Glomerular endothelial cell (primary cell): ENCODE measurements at places on chromosomes 4 and X. TPM values are rescaled to one million over a fixed set of nuclear protein-coding genes. Genes with fewer than 3 reads are reported as not detected.
A peak's percentile ranks its signal among the peaks of the same experiment; 100 is the strongest.

GRCh38 chr4:92299152-92299551 is 4.6 kb upstream of the GRID2 start:
- no peak for DNase-seq

- DNase-seq, result no peak
Measured at GRCh38 chr4:119233750-119234149, 21.2 kb downstream of the USP53 start.

DNA sequence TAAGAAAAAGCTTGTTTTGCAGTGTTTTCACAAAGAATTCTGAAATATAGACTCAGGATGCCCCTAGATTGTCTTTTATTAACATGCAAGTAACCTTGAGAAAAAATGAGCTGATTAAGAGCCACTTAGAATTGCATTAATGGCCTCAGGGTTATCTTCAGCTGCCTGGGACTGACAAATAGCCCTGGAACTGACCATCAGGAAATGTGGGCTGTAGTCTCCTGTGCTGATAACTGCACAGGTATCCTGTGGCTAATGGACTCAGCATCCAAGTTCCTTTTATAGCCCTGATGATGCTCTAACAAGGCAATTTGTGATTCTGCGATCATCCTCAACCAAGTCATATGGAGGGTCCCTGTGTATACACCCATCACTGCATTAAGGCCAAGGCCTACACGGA is 17.0 kb downstream of the CA5B start:
- no peak for DNase-seq

GRCh38 chrX:47380268-47380667 is 9.9 kb downstream of the ZNF157 start:
- DNase-seq, result no peak

GRCh38 chr4:3174371-3175338 is 74.3 kb upstream of the MSANTD1 start:
- no peak for DNase-seq

DNA sequence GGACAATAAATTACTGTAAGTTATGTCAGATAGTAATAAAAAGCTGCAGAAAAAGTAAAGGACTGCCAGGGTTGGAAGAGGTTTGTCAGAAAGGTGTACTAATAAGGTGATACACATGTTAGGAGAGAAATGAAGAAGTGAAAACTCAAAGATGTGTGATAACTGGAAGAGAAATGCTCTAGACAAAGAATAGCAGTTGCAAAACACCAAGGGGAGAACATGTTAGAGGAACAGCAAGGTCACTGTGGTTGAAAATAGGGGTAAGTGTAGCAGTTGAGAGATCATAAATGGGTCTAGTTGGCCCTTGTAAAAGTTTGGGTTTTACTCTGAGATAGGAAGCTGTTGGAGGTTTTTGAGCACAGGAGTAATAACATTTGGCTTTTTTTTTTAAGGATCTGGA is 46.9 kb downstream of the HSPA4L start:
- no peak for DNase-seq

GRCh38 chr4:7414736-7415510 is 19.8 kb downstream of the PSAPL1 start:
- DNase-seq, result no peak

DNA sequence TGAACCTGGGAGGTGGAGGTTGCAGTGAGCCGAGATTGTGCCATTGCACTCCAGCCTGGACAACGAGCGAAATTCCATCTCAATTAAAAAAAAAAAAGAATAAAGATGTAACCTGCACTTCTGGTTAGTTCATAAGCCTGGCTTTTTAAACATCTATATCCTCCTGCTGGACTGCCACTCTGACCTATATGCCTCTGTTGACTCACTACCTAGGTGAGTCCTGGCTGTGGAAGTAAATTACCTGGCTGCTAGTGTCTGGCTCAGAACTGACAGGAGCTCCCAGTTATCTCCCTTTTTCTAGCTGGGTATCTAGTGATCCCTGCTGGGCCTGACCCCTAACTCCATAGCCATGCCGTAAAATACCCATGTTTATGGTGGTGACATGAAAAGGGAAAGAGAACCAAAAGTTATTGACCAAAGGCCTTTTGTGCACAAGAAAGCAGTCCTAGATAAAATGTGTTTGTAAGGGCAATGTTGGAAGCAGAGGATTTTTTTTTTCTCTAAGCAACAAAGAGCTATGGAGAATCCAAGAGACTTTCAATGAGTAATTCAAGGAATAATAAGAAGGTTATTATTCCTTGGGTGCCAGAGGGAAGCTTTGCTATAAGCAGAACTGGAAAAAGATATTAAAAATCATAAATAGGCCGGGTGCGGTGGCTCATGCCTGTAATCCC is 10.4 kb upstream of the G3BP2 start:
- no peak for DNase-seq

GRCh38 chr4:154911097-154911496 is 130.0 kb downstream of the RBM46 start:
- no peak for DNase-seq

- no peak for DNase-seq
Measured at GRCh38 chr4:25857403-25857802, 5.4 kb downstream of the SEL1L3 start.

GRCh38 chr4:52376132-52376704 is 282.9 kb downstream of the USP46 start:
- DNase-seq, result peak; percentile 37

GRCh38 chr4:6453688-6453990 is 18.8 kb downstream of the PPP2R2C start:
- DNase-seq, result no peak

DNA sequence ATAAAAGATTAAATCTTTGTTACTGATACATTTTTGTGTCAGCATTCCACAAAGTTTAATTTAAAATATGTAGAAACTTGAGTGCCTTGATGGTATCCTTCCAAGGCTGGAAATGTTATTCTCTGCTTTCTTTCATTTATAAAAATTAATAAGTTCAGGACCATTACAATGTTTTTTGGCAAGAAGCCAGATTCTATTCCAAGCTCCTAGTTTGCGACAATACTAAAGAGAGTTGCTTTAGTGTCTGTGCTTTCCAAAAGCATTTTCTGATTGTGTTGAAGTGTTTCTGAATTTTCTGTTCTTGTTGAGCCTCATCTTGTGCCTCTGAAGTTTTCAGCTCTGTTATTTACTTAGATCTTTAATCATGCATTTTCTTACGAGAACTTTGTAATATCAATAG is 516.2 kb downstream of the KCTD8 start:
- no peak for DNase-seq

DNA sequence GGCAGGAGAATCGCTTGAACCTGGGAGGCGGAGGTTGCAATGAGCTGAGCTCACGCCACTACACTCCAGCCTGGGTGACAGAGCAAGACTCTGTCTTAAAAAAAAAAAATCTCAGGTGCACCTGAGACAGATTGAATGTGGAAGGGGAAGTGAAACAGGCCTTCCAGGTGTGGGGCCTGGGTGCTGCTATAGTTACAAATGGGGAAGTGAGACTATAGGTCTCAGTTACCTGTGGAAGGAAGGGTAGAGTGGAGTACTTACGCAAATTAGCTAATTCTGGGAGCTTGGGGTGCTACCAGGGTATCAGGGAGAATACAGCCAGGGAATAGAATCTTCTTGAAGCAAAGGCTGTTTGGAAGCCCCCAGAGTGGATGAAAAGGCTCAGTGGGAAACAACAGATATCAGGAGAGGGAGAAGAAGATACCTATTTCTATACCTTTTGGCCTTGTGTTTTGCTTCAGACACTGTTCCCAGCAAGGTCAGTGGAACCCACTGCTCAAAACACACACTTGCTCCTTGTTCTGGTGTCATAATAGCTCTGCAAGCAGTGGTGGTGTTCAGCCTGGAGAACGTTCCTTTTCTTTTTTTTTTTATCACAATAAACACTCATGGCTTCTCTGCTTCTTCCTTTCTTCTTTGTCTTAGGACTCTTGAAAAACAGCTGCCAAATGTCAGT is 7.0 kb downstream of the CD38 start:
- DNase-seq, result no peak

SSR4 gene
- 212 and 286 TPM in 2 replicates for total RNA-seq
